ENCODE measurements at places on chromosomes 2 and 18. TPM values are rescaled to one million over a fixed set of nuclear protein-coding genes. Genes with fewer than 3 reads are reported as not detected.

DNA sequence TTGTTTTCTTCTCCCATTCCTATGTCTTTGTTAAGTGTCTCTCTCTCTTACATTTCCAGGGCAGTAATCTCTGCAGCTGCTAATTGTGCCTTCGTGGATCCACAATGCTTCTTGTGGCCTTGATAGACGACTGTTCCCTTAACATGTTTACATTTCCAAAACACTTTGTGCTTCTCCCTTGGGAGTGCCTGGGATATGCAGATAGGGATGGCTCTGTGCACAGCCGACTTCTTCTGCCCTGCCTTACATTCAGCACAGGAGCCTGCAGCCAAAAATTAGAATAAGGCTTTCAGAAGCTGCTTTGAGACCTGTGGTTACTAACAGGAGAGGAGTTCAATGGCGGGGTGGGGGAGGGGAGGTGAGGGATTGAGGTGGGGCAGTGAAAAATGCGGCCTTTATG lies 328.9 kb downstream of the TDRD15 start:
- DNase-seq: no peak

DNA sequence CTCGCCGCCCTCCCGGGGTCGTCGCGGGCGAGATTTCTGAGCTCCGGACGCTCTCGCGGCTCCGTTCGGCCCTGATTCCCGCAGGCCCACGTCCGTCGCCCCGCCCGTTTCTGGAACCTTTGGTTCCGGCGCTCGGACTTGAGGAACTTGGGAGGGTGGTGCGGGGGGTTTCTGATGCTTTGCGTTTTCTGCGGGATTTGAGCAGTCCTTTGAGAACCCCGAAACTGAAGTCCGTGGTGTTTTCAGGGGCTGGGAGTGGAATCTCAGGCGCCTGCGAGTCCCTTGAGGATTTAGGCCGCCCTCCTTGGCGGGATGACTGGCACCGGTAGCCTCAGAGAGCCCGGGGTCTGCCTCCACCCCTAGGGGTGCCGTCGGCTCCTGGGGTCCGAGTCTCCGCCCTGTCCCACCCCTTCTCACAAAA lies 336 bp downstream of the THNSL2 start:
- DNase-seq: no peak

DNA sequence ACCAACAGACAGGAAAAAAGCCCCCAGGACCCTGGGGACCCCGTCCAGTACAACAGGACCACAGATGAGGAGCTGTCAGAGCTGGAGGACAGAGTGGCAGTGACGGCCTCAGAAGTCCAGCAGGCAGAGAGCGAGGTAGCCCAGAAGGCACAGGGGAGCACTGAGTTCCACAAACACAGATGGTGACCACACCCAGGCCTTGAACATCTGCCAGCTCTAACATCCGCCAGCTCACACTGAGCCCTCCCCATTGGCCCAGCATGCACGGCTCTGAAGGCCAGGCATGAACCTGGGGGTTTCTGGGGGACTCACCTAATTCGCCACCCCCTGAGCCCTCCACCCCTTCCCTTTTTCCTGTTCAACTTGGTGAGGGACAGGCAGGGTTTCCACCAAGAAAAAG lies 25.6 kb upstream of the PRLH start:
- DNase-seq: no peak

GKN1 gene
- total RNA-seq: not detected

GAREM1 gene
- total RNA-seq: 1.4 TPM

DNA sequence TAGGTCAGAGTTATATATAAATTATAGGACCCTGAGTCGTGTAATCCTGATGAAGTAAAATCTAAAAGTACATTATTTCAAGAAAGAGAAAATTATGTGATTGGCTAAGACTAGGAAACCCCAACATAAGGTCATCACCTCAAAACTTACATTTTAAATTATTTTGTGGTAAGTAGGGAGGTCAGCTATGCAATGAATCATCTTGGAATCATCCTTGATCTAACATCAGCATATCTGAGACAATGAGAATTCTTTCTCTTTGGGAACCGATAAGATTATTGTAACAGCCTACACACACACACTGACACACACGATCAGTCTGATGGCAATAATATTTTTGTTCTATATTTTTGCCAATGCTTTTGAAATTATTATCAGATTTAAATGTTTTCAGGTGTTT lies 904.8 kb upstream of the CHAC2 start:
- DNase-seq: no peak

LONRF2 gene
- not detected for total RNA-seq

GRCh38 chr2:168626096-168626495 lies 170.0 kb downstream of the CERS6 start:
- DNase-seq: no peak

GRCh38 chr2:13986119-13986720 lies 646.3 kb upstream of the LRATD1 start:
- no peak for DNase-seq

- DNase-seq: no peak
Observed at GRCh38 chr2:122993592-122993991, 1031.5 kb upstream of the CNTNAP5 start.

- no peak for DNase-seq
Observed at GRCh38 chr2:150230004-150230403, 257.5 kb downstream of the RND3 start.

GRCh38 chr18:58373481-58373880 lies 255.4 kb downstream of the ALPK2 start:
- no peak for DNase-seq

NCKAP5 gene
- total RNA-seq: 0.05 TPM

All from dermis blood vessel endothelial cell (primary cell).